ENCODE measurements at places on chromosomes 5 and 9. TPM values are rescaled to one million over a fixed set of nuclear protein-coding genes. Genes with fewer than 3 reads are reported as not detected.
A peak's percentile ranks its signal among the peaks of the same experiment; 100 is the strongest.

DDX4 gene
- total RNA-seq = 0.27 TPM

MORN5 gene
- total RNA-seq = not detected

HSD17B3 gene
- total RNA-seq = 2.2 TPM

ABCA1 gene
- 146 TPM for total RNA-seq

- no peak for DNase-seq
Observed at GRCh38 chr5:58122848-58123392, 337.0 kb downstream of the PLK2 start.

GRCh38 chr9:27377811-27378456 lies 81.0 kb upstream of the EQTN start:
- no peak for DNase-seq

DNA sequence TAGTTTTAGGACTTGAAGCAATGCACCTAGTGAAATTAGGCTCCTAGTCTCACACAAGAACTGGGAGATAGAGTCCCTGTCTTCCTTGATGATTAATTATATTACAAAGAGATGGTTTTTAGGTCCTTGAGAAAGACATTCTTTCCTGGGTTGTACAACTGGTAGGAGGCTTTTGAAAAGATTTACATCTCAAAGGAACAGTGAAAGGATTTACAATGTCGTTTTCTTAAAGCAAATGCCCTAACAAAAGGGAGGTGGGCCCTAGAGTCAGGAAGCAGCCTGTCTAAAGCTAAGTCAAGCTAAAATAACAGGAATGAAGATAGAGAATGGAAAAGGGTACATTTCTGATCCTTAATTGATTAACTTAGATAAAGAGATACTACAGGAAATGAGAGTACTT lies 102.2 kb upstream of the IL7R start:
- no peak for DNase-seq

DNA sequence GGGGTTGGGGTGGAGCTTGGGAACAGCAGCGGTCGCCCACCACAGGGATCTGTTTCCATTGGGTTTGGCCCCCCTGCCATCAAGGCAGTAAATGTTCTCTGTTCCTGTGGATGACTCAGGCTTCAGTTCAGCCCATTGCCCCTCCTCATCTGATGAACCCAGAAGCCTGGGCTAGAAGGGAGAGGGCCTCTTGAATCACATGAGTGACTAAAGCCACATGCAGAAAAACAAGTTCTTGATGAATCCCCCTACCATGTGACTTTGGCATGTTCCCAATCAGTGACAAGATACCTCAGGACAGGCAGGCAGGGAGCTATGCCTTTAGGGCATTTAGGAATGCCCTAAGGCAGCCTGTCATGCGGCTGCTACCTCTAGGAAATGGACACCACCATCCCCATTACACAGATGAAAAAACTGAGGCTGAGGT lies 2.5 kb downstream of the SH3PXD2B start:
- DNase-seq = no peak

DNA sequence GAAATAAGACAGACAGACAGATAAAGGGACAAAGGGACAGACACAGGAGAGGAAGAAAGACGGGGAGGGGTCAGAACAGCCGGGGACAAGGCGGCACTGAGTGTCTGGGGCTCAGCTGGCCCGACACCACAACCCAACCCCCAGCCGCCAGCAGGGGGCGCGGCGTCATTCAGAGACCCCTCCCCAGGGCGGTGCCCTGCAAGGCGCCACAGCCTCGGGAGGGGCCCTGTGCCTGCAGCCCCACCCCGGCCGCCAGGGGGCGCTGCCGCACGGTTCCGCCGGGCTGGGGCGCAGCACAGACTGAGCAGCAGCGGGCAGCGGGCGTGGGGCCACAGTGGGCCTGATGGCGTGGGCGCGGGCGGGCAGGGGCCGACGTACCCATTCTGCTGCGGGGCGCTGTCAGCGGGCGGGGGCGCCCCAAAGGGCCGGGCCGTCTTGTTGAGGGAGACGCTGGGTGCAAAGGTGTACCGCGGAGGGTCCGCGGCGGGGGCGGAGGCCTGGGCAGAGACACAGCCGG lies 5.9 kb downstream of the PDLIM7 start:
- DNase-seq = peak; percentile 98
